ENCODE measurements at places on chromosomes 7 and 10.

GRCh38 chr10:83127942-83128575 is 1011.2 kb upstream of the GHITM start:
- no peak for DNase-seq

- DNase-seq, result no peak
Observed at GRCh38 chr7:119090851-119091250, 866.3 kb downstream of the ANKRD7 start.

GRCh38 chr7:134365341-134366054 is 48.8 kb upstream of the SLC35B4 start:
- no peak for DNase-seq

- DNase-seq, result no peak
Observed at GRCh38 chr7:117085769-117086463, 132.6 kb downstream of the ST7 start.

DNA sequence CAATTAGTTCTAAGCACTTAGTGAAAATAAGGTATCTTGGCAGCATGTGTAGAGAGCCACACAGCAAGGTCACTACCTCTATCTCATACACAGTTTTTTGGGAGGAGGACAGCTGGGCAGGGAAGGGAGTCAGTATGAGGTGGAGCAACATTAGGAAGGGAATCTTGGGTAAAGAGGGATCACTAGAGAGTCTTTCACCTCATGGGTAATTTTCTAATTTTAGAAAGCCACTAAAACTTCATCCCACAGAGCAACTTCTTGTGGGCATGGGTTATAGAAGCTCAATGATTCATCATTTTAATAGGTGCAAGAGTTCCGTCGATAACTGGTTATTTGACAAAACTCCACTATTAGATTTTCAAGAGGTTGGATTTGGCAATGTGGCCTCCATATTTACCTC is 2.5 kb downstream of the NRAP start:
- no peak for DNase-seq

DNA sequence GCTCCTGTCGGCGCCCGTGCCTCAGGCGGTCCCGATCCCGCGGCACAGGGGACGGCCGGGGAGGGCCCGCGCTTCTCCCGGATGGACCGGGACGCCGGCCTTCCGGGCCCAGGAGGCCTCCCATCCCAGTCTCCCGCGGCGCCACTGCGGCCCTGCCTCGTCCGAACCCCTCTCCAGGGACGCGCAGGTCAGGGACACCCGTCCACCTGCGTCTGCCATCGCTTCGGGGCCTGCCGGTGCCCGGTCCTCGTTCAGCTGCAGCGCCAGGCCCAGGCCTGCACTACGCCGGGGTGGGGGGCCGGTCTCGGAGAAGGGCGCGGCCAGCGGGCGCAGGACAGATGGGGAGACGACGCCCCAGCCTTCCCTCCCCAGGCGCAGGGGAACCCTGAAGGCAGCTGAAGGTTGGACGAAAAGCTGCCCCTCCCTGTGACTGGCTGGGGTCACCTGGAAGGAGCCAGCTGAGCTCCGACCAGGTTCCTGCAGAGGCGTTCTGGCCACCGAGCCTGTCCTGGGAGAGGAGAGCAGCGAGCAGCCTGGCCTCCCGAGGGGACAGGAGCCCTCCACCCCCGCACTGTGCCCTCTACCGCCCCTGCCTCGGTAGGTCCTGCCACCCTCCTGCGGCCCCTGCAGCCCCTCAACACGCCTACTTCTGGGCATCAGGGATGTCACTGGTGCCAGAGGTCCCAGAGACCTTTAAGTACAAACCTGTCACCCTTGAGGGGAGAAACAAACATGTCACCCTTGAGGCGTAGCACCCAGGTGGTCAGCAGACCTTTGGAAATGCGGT is 84.3 kb downstream of the LANCL2 start:
- no peak for DNase-seq

GRCh38 chr7:24715661-24716479 is 41.4 kb downstream of the GSDME start:
- no peak for DNase-seq

GRCh38 chr7:52797801-52798200 is 237.6 kb upstream of the POM121L12 start:
- no peak for DNase-seq

GRCh38 chr10:653991-654646 is 35.3 kb downstream of the DIP2C start:
- no peak for DNase-seq

- DNase-seq, result no peak
Observed at GRCh38 chr7:103574576-103574975, 128.6 kb upstream of the SLC26A5 start.

DNA sequence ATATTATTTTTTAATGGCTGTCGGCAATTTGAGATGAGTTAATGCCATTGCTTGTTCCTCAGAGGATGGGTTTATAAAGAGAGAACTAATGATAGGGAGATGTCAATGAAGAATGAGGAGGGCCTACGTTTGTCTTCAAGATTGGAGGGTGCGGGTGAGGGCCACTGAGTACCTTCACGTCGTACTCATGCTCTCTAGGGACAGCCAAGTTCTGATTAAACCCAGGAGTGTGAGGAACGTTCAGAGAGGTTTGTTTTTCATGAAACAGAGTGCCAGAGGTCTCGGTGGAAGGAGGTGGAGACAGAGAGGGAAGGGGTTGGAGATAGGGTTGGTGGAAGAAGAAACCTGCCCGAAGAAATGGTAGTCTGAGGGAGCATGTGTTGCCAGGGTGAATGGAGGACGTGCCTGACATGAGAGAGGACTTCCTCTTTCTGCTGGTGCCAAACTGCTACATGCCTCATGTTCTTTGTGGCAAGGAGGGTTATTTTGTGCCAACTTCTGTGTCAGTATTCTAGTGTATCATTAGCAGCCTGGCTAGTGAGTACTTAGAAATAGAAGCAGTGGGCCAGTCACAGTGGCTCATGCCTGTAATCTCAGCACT is 8.9 kb downstream of the DHTKD1 start:
- no peak for DNase-seq

- no peak for DNase-seq
Observed at GRCh38 chr10:74153676-74154075, 2.7 kb downstream of the ADK start.

DNA sequence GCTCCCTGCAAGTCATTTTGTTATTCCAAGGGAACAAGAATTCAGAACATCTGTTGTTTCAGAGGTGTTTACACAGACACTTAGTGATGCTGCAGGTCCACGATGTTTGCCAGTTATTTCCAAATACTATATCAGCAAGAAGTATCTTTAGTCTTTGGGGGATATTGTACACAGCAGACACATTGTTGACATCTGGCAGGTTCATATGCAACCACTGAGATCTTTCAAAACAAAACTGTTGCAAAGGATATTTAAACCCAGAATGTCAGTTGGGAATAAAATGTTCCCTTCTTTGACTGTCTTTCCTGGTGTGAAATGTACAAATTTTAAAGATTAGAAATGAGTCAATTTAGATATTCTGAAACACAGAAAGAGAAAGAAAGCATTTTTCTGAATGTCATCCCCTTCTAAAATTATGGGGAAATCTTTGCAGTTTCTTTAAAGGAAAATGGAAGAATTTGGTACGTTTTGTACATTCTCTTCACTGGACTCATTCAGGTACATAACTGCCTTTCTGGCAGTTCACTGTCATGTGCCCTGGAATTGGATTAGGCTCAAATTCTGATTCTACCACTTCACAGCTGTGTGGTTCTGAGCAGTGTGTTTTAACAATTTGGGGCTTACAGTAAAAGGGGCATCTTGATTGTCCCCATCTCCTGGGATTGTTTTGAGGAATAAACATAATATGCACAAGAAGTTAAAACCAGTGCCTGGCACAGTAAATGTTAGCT is 40.3 kb upstream of the CELF2 start:
- no peak for DNase-seq

- DNase-seq, result no peak
Observed at GRCh38 chr10:15715619-15716227, 4.0 kb downstream of the ITGA8 start.

All from CD8-positive, alpha-beta memory T cell (primary cell).